ENCODE measurements at places on chromosomes 3 and 15.

DNA sequence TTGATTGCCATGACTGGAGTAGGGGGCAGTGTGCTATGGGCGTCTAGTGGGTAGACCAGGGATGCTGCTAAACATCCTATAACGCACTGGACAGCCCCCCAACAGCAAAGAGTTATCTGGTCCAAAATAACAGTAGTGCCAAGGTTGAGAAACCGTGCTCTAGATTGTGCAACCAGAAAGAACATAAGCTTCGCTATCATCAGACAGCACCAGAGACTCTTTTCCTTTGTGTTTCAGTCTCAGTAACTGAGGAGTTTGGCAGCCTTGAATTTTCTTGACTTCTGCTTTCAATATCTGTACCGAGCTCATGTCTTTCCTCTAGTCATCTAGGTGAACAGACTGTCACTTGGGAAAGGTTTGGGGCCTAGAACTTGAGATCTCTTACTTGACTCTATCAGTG lies 8.8 kb downstream of the ARID3B start:
- no peak for DNase-seq

- DNase-seq, result no peak
Observed at GRCh38 chr15:77650265-77650664, 17.6 kb upstream of the LINGO1 start.

- DNase-seq, result no peak
Observed at GRCh38 chr15:80550219-80550907, 144.7 kb upstream of the ABHD17C start.

DNA sequence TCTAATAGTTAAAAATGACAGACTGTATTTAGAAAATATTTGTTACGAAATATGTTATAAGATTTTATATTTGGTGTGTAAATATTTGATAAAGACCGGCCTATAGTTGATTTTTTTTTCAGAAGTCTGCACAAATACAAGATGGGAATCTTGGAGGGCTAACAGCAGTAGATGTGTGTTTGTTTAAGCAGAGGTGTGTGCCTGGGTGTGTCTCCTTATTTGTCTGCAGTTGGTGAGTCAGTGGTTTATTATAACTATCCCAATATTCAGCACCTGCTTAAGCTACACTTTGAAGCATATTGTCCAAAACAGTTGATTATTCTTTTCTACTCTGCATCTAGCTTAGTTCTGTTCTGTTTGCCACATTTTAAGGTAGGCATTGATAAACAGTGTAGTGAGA lies 12.4 kb downstream of the GLCE start:
- no peak for DNase-seq

- no peak for DNase-seq
Observed at GRCh38 chr3:102141096-102141927, 292.0 kb downstream of the NFKBIZ start.

DNA sequence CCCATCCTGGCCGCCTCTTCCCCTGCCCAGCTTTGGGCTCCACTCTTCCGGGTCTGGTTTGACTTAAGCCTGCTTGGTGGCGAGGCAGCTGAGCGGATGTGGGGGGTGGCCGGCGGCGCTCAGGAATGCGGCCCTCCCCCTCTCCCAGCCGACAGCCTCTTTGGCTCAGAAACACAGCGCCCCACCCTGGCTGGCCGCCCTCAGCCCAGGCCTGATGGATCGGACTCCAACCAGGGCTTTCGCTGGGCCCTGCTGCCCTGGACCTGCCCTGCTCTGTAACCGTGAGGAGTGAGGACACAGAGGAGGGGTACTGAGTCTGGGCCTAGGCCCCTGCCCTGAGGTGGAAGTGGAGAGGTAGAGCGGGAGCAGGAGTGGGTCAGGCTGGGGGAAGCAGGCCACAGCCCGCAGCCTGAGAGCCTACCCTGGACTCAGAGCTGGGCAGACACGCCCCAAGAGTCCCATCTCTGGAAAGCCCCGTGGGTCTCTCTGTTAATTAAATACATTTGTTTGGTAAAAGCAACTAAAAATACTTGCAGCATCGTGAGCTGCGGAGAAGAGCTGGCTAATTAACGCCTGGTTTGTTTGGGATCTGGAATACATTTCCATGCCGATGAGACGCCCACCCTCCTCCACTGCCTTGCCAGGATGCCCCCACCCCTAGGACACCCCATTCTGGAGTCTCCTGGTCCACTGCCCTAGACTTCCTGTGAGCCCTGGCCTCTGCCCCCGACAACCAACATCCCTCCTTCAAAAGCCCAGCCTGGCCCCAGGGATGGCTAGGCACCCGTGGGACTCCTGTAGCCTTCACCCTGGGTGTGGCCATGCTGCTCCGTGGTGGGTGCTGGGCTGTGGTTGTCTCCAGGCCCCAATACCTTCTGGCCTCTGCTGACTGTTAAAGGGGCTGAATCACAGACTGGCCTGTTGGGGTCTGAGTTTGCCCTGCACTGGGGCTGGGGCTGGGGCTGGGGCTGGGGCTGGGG lies 19.6 kb downstream of the PLXNA1 start:
- DNase-seq, result no peak

DNA sequence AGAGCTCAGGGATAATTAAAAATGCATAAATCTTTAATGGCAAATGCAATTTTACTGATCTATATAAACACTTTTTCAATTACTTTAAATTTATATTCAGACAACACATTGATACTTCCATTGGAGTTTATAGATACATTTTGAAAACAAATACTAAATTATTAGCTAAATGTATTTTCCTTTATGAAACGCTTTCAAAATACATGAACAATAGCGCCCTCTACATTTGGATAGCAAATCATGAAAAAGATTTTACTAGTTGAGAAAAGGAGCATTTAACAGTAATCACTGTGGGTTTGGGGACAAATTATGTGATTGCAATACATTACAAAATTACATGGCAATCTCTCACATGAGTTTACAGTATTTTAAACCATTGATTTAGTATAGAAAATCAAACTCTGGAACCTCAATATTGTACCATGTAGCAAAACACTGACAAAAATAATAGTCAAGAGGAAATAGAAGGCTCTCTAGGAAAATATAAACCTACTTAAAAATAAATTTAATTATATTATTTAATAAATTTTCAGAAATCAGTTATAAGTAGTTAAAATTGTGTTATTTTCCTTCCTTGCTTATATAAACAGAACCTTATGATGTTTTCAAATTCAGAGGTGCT lies 207.9 kb downstream of the ZIC1 start:
- DNase-seq, result no peak

GRCh38 chr3:15667484-15667883 lies 65.9 kb downstream of the BTD start:
- DNase-seq, result no peak
